GM23338 (cell line): ENCODE measurements at places on chromosomes 11 and 22.

DNA sequence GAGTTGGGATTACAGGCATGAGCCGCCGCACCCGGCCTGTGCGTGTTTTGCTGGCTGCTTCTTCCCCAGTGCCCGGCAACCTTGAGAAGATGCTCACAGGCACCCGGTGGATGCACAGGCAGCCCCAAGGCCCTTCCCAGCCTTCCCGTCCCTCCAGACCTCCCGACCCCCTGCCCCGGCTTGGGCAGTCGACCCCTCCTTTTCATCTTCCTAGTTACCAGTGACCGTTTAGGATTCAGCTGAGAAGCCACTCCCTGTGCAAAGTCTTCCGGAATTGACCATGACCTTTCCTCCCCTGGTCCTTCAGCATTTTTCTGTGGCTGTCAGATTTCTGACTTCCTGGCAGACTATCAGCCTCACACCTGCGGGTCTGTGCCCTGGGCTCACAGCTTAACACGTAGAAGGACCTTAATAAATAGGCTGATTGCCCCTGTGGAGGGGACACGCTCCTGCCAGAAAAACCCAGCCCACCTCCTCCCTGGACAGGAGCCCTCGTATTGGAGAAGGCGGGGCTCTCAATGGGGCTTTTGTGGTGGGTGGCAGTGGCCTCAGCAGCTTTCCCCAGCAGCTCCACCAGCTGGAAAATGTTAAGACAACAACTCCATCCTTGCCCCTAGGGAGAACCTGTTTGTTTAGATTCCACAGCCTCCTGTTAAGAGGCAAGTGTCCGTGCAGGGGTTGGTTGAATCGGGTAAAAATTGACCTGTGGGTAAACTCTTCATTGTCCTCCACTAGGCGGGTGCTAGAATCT lies 10.4 kb upstream of the ANO1 start:
- DNase-seq = peak; percentile 66

GRCh38 chr11:102666331-102666957 lies 39.1 kb downstream of the MMP27 start:
- DNase-seq = peak; percentile 74

GRCh38 chr11:63501236-63501635 lies 4.6 kb upstream of the LGALS12 start:
- no peak for DNase-seq

- peak; percentile 62 for DNase-seq
Measured at GRCh38 chr11:27722953-27723344, 22.7 kb upstream of the BDNF start.

DNA sequence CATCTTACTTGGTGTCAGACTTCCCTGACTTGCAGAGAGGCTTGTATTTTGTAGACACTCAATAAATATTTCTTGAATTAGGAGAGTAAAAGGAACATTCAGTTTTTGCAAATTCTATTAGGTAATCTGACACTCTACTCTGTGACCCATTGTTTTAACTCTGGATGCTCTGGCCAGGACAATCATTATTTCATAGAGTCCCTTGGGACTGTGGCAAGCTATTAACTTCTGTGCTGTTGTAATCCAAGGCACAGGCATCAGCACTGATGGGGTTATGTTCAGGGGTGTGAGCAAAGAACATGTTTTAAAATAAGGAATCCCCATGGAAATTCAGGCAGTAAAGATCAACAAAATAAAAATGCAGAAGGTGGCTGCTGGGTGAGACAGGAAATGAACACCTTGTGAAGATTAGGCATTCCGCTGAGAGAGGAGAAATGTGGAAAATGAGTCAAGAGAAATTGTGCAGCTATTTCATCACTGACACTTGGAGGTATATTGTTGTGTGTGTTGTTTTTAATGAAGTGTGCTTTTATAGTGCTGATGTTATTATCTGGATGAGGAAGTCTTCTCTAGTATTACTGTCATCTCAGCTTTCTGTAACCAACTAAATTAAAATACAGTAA lies 175.2 kb downstream of the WNT11 start:
- DNase-seq = peak; percentile 16

DNA sequence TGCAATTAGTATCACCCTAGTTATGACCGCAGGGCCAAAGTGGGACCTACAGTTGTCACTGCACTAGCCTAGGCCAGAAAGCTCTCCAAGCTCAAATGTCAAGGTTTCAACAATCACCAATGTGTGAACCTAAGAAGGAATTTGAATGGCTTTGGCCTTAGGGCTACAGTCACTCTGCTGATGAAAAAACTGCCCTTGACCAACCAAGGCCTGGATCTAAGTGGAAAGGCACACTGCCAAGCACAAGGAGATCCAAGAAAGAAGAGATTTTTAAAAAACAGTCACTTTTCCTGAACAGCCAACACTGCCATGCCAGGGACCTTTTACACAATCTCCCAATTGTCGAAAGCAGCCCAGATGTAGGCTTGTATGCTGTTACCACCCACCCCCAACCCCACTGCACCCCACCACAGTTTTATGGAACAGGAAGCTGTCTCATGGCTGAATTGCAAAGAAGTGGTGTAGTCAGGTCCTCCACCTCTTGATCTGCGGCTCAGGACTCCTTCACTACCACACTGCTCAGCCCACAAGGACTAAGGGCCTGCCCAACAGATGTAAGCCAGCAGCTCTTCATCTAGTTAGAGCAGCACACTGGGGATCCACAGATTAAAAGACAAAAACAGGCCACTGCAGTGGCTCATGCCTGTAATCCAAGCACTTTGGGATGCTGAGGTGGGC lies 32.9 kb downstream of the SMCO4 start:
- DNase-seq = no peak

- no peak for DNase-seq
Measured at GRCh38 chr11:1128311-1129142, 29.2 kb upstream of the MUC5AC start.

- DNase-seq = no peak
Measured at GRCh38 chr11:45215098-45215865, 68.8 kb downstream of the PRDM11 start.

- peak; percentile 92 for DNase-seq
Measured at GRCh38 chr11:75280227-75280701, 39.7 kb downstream of the TPBGL start.
